Spinal cord (tissue), 10 donors: ENCODE measurements at places on chromosomes 7 and 10.
A peak's percentile ranks its signal among the peaks of the same experiment; 100 is the strongest.

- DNase-seq: no peak
These were observed 163.0 kb upstream of the TNS3 start for GRCh38 chr7:47744883-47745282.

DNA sequence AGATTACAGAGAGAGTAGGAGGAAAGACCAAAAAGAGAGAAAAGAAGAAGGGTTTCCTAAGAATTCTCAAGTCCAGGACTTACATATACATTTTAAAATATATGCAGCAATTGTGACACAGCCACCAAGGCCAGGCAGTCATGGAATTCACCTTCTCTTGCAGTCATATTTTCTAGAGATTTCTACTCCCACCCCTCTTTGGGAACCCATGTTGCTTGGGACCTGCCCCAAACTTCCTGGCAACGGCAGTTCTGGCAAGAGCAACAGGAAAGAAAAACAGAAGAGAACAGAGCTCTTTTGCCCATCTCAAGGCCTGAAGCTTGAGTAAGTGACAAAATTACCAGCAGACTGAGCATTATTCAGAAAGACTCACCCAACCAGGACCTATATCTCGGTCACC is 128.3 kb upstream of the ASAH2 start:
- DNase-seq: no peak

DNA sequence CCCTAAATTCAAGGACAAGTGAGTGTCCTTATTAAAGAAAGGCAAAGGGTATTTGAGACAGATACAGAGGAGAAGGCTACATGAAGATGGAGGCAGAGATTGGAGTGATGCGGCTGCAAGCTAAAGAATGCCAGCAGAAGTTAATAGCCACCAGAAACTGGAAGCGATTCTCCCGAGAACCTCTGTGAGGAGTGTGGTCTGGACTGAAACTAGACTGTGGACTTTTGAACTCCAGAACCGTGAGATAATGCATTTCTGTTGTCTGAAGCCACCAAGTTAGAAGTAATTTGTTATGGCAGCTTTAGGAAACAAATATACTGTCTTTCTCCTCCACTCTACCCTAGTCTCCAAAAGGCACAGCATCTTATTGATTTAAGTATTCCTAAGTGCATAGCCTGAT is 80.3 kb upstream of the CREB5 start:
- DNase-seq: no peak

DNA sequence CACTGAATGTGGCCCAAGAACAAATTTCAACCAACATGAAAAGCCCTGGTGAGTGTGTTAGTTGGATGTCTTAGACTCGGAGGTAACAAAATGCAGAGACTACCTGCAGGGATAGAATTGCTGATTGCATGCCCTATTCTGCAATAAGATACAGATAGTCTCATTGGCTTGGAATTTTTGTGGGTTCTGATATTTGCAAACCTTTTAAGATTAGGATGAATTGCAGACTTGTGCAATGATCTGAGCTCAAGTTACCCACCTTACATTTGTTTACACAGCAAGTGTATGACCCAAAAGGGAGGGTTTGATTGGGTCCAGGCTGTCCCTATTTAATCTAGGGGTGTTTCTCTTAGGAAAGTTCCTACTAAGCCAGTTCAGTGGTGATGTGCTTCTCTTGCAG is 45.4 kb downstream of the GPR37 start:
- no peak for DNase-seq

GRCh38 chr7:116426428-116427156 is 72.9 kb upstream of the CAV2 start:
- no peak for DNase-seq

DNA sequence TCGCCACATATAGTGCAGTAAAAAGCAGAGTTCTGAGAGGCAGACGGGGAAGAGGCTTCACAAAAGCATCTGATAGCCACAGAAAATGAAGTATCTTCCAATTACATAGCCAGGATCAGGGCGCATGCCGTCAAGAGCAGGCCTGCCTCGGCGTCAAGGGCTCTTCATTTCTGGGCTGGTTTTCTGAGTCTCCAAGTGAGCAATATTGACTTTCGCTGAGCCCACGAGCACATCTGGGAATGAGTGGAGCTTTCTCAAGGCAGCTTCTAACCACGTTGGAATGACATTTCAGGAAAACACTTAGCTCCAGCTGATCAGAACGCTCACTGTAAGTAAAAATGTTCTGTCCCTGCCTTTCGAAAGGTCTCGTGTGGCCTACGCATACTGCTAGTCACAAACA is 51.9 kb downstream of the CLRN3 start:
- no peak for DNase-seq

- DNase-seq: no peak
These were observed 6.3 kb downstream of the CALML5 start for GRCh38 chr10:5492929-5493576.

DNA sequence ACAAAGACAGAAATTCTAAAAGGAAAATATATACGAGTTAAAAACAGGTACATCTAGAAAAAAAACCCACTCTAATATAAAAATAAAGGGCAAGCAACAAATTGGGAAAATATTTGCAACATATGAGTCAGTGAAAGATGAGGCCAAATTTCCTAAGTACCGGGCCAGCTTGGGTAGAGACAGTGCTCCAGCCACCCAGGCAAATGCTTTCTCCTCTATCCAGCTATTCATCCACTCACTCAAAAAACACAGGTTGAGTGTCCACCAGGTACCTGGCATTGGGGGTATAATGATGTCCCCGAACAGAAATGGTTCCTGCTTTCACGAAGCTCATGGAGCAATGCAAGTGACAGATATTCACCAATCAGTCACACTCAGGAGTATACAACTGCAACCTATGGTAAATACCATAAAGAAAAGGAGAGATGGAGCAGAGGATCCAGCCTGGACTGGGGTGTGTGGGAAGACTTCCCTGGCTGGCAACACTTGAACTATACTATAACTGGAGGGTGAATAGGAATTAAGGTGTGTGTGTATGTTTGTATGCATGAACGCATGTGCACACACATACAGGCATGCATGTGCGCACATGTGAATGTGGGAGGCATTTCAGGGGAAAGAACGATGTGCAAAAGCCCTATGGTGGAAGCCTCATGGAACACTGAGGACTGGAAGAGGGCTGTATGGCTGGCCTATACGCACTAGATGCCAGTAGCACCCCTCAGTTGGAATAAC is 2.3 kb downstream of the ARHGAP22 start:
- no peak for DNase-seq

- no peak for DNase-seq
These were observed 27.7 kb upstream of the BPGM start for GRCh38 chr7:134618756-134619530.

GRCh38 chr10:30039988-30040387 is 19.4 kb downstream of the JCAD start:
- no peak for DNase-seq

GRCh38 chr10:24419066-24419465 is 210.1 kb downstream of the KIAA1217 start:
- DNase-seq: no peak

DNA sequence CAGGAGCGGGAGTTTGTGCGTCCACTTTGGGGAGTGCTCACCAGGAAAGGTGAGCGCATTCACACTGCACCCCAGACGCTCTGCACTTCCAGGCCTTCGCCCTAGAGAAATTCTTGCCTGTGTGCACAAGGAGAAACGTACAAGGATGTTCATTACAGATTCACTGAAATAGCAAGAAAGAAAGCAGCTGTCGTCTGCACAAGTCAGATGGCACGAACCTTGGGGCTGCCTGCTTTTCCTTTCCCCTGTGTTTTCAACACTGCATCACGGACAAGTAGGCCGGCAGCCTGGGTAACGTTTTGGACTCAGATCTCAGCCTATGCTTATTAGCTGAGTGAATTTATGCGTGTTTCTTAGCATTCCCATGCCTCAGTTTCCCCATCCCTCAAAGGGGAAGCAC is 546.8 kb upstream of the FOXK1 start:
- no peak for DNase-seq

- no peak for DNase-seq
These were observed 23.0 kb downstream of the MKI67 start for GRCh38 chr10:128103229-128103714.

DNA sequence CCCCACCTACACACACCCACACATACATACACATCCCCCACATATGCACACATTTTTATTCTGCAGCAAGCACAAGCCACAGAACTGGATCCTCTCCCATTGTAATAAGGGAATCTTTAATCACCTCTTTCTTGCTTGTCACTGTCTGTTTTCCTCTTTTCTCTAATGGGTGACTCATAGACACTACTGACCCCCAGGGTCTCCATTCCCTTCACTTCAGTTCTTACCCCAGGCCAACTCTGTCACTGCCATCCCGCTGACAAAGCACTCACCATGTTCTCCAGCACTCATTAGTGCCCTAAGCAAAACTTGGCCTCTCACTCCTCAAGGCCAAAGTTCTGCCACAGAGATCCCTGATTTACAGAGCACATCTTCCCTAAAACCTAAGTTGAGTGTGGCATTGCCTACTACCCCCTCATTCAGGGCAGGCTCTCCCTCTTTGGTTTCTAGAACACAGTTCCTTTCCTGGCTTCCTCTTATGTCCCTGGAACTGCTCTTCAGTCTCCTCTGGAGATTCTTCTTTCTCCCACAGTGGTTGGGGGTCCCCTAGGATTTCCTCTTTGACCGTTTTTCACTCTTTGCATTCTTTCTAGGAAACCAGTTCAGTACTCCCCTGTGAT is 39.6 kb upstream of the INHBA start:
- no peak for DNase-seq

DNA sequence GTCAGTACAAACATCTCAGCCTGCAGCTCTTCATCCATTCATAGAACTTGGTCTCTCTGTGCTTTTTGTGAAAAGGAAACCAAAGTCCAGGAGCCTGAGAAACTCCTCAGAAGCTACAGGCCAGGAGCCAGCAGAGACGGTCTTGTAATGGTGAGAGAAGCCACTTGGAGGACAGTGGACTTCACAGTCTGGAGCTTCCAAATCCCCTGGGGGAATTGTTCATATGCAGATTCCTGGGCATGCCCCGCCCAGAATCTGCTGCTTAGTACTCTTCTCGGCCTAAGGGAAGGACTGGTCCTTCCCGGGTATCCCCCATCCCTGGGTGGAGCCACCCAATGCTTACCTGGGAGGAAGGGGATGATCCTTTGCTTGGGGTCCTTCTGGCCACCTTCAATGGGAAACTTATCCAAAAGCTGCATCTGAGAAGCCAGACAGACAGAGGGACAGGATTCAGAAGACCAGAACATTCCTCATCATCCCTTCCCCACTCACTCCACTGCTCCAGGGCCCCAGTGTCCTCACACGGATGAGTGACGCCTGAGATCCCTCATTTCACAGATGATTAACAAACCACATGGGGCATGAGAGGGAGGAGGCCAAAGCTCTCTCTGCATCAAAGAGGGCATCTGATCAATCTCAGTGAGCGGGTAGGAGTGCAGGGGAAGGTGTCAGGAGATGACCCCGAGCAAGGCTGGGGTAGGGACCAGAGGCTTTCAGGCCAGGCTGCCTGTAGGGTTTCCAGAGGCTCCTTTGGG is 88.4 kb downstream of the SH3PXD2A start:
- no peak for DNase-seq

DNA sequence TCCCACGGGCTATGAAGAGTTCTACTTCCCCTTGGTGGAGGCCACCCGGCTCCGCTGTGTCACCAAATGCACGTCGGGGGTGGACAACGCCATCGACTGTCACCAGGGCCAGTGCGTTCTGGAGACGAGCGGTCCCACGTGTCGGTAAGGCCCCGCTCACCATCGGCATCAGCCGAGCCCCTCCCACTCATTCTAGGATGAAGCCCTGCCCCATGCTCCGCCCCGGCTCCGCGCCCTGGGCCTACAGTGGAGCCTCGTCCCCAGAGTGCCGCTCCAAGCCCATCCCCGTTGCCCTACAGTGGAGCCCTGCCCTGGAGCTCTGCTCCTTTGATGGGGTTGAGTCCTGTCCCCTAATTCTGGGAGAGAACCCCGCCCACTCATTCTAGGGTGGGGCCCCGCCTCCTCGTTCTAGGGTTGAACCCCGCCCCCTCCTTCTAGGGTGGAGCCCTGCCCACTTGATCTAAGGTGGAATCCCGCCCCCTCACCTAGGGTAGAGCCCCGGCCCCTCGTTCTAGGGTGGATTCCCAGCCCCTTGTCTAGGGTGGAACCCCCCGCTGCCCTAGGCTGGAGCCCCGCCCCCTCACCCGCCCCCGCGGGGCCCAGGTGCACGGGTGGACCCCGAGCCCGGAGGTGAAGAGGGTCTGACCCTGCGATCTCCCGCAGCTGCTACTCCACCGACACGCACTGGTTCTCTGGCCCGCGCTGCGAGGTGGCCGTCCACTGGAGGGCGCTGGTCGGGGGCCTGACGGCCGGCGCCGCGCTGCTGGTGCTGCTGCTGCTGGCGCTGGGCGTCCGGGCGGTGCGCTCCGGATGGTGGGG is 3.4 kb upstream of the MUC12 start:
- peak; percentile 70 for DNase-seq

- no peak for DNase-seq
These were observed 22.4 kb upstream of the SMC3 start for GRCh38 chr10:110544958-110545537.

- no peak for DNase-seq
These were observed 98.1 kb downstream of the CD36 start for GRCh38 chr7:80736371-80737125.

- DNase-seq: no peak
These were observed 1010.2 kb downstream of the DNAJB9 start for GRCh38 chr7:109579901-109580300.

- DNase-seq: no peak
These were observed 65.6 kb downstream of the CTBP2 start for GRCh38 chr10:125094806-125095205.

DNA sequence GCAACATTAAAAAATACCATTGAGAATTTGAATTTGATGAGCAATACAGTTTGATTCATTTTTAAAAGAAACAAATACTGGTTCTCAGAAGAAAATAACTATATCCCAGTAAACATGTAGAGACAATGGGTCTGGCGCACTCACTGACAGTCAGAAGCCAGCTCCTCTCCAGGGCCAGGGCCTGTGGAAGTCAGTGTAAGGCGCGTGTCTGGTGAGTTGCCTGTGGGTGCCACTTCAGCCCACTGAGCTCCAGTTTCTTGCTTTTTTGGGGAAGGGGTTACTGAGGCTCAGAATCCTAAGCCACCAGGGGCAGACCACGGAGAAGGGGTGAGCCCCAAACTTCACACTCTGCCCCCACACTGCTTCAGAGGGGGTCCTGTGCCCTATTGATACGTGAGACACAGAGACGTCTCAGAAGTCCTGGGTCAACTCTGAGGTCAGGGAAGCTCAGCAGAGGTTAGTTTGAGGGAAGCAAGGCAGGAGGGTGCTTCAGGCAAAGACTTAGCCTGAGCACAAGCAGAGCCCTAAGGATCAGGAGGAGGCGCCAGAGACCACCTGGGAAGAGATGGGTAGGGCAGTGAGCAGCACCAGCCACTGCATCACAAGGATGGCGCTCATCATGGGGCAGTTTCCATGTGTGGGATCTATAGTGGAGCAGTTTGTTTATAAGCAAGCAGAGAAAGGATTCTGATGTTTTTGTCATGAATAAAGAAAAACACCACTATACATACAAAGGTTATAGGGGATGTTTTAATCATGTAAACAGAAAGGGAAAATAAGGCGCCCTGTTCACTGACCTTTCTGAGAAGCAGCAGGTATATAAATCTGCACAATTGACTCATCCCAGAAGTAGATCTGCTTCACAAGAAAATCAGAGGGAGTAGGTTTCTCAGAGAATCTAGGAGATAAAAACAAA is 95.7 kb downstream of the PKD1L1 start:
- no peak for DNase-seq

- no peak for DNase-seq
These were observed 151.4 kb downstream of the TMEM168 start for GRCh38 chr7:112638675-112639400.
